Activated CD4-positive, CD25-positive, alpha-beta regulatory T cell treated with anti-CD3 and anti-CD28 coated beads, Interleukin-2, amount 50 U/mL, for 16 hours (primary cell): ENCODE measurements at places on chromosomes 11 and 22.

DNA sequence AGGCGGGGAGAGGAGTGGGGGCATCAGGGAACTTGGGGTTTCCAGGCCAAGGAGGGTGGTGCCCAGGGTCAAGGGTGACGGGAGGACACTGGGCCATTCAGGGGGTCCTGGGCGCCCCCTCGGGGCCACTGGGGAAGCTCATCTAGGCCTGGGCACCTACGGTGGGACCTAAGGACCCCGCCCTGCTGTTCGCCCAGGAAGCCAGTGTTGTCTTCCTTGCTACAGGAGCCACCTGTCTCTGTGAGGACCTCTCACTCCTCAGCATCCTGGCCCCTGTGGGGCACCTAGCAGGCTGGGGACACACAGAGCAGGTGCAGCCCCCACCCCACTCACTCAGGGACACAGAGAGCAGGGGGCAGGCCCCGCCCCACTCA is 191.6 kb downstream of the IGLL1 start:
- no peak for DNase-seq

DNA sequence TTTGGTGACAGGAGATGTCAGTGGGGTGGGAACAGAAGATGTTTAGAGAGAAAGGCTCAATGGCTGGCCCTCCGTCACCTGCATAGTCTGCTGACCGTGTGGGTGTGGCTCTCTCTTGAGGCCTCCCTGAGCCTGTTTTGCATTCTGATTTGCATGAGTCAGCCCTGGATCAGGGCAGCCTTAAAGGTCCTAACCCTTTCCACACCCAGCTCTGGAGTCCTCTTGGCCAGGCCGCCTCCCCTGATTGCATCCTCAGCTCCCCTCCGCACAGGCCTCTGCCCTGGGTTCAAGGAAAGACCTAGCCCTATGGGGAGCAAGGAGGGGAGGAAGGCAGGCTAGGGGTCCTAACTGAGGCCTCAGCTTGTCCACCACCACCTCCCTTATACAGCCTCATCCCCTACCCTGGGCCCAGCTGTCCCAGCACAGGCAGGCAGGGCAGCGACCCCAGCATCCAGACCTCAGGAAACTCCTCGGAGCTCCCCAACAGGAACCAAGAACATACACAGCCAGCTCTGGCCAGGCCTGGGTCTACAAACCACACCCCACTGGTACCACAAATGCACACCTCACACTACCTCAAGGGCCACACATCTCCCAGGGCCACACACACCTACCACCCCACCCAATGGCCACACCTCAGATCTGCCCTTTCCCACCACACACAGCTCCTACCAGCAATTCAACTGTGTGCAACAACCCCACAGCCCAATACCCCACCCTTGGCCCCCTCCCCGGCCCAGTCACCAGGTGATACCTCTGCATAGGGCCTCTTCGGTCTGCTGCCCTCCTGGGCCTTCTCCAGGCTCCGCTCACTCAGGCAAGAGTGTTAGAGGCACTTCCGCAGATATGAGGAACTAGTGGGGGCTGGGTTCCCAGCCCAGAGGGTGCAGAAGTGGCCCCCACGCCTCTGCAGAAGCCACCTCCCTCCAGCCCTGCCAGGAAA is 13.7 kb downstream of the ARAP1 start:
- no peak for DNase-seq

- DNase-seq = no peak
Observed at GRCh38 chr11:34317036-34317360, 40.8 kb downstream of the ABTB2 start.

DNA sequence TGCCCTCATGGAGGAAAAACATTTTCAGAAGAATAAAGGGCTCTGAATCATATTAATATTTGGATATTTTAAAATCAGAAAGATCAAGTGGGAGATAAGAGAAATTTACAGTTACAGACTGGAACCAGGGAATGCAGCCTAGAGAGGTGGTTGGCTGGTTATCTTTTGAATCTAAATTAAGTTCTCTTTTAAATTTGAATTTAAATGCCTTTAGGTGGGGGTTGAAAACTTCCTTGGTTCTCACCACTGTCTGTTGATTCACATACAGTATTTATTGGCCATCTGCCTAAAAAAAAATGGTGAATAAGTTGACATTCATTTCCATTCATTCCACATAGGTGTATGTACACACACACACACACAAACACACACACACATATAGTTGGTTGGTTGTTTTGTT is 35.7 kb upstream of the PTPRJ start:
- no peak for DNase-seq

DNA sequence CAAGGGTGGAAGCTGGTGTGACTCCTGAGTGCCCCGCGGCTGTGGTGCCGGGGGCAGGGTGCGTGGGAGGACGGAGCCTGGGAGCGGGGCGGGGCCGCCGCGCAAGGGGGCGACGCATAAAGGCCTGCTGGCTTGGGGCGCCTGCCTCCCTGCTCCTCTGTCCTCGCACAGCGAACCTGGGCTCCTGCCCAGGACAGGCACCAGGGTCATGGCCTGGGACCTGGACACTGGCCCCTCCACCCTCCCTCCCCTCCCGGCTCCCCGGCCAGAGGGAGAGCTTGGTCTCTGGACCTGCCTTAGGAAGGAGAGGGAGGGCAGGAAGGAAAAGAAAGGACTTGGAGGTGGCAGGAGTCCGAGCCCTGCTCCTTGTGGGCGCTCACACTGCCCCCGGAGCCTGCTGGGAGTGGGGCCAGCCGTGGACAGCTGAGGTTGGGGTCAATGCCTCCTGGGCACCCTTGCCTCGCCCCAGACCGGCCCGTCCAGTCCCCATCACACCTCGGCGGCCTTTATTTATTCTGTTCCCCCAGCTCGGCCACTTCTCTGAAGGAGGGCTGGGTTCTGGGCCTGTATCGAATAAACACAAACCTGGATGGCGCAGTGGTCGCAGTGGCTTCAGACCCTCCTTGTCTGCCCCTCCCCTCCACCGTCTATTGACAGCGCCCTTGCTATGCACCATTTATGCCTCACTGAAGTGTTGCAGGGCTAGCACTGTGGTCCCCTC is 8.7 kb downstream of the SLC16A8 start:
- no peak for DNase-seq
